ENCODE measurements at places on chromosomes 6 and 20.

- no peak for DNase-seq
These were observed 86.4 kb upstream of the LYRM2 start for GRCh38 chr6:89724981-89725380.

- no peak for DNase-seq
These were observed 20.5 kb downstream of the COL9A1 start for GRCh38 chr6:70282312-70282918.

DNA sequence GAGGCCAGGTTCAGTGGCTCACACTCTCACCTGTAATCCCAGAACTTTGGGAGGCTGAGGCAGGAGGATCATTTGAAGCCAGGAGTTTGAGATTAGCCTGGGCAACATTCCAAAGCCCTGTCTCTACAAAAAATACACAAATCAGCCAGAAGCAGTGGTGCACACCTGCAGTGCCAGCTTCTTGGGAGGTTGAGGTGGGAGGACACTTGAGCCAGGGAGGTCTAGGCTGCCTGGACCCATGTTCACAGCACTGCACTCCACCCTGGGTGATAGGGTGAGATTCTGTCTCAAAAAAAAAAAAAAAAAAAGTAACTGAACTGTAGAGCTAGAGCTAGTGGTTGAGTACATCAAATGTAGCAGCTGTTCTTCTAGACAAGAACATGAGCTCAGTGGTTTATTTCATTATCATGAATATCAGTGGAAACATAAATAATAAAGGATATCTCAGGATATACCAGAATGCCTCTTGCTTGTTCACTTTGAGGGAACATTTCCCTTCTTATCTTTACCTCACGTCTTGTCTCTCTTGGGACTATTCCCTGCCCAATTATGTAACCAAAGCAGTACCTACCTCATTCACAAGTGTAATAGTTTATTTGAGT lies 17.6 kb downstream of the NANP start:
- no peak for DNase-seq

DNA sequence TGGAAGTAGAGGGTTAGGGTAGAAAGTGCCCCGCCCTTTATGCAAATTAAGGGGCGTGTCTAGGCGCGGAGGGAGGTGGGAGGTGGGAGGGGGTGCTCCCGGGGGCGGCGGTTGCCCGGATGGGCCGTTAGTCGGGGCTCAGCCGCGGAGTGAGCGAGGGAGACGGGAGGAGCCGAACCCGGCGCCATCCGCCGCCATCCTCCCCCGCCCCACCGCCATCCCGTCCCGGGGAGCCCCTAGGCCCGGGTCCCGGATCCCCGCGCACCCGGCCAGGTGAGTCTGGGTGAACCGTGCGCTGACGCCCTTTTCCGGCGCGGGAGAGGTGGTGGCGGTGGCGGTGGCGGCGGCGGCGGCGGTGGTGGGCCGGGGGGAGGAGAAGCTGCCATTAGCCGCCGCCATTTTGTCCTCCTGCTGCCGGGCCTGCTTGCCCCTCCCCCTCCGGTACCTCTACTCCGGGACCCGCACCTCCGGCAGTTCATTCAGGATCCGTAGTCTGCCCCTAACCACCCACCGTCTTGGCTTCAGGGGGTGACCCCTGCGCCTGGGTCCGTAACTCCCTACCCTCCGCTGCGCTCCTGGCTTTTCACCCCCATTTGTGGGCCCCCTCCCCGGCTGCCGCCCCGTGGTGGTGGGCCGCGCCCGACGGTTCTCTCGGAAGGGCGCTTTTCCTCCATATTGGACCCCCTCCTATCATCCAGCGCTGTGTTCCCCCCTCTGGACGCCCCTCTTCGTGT lies at the start of gene PRRC2A:
TSS of gene PRRC2A (plus strand) at position 130 of the 734 bp plus-strand sequence. CDS start 2,075 bp downstream, outside the sequence.
- DNase-seq: no peak

GRCh38 chr6:160265869-160266476 lies 7.4 kb upstream of the SLC22A2 start:
- no peak for DNase-seq

DNA sequence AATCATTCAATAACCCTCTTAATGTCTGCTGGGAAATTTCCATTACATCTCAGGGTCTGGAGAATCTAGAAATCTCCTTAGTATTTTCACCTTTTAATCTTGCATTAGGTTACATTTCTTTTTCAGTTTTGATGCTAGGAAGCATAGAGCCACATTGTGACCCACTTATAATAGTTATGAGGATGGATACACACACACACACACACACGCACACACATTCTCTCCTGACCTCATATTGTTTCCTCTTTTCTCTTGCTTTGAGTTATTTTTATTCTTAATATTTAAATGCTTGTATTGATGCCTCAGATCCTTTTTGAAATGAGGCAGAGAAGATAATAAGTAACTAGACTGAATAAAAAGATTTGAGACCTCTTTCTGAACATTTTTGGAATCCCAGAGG lies 128.4 kb downstream of the KLHL32 start:
- no peak for DNase-seq

DNA sequence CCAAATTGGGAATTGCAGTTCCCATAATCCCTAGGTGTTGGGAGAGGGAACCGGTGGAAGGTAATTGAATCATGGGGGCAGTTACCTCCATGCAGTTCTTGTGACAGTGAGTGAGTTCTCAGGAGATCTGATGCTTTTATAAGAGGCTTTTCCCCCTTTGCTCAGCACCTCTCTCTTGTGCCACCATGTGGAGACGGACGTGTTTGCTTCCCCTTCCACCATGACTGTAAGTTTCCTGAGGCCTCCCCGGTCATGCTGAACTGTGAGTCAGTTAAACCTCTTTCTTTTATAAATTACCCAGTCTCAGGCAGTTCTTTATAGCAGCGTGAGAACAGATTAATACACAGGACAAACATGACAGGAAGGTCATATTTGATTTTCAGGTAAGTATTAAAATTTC lies 25.3 kb upstream of the HECA start:
- no peak for DNase-seq

DNA sequence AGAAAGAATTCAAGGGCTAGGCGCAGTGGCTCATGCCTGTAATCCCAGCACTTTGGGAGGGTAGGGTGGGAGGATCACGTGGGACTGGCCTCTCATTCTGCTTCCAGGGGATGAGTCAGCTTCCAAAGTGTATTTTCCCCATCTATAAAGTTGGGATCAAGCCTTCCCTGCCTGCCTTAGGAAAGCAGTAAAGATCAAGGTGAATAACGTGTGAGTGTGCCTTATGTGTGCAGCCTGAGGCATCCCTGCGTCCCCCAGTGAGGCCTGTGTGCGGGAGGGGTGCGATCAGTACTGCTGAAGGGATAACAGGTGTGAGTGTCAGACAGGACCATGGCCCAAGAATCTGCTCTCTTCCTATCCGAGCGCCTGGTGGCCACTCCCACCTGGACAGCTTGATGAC lies 26.8 kb downstream of the TMEM181 start:
- no peak for DNase-seq

DNA sequence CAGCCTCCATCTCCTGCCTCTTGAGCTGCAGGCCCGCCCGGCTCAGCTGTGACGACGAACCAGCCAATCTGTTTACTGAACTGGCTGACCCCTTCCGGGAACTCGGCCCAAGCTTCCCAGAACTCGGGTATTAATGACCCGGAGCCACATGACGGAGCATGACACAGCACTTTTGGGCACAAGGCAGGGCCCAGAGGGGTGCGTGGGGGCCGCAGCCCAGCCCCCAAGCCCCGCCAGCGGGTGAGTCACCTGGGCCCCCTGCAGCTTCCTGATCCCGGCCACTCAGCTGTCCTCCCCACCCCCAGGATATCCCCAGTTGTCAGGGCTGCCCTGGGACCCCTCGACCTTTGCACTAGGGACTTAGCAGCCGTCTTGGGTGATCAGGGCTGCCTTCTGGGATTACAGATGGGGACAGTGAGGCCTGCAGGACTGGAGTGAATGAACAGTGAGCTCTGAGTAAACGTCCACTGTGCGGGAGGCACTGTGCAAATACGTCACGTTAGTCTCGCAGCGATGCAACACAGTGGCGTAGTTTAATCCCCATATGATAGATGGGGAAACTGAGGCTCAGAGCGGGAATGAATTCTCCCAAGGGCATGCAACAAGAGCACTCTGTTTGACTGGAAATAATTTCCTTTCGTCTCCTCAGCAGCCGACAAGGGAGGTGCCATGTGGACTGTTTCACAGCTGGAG lies 102.1 kb downstream of the CEBPB start:
- peak; percentile 55 for DNase-seq

- no peak for DNase-seq
These were observed 93.2 kb downstream of the PSMG4 start for GRCh38 chr6:3351829-3352524.

DNA sequence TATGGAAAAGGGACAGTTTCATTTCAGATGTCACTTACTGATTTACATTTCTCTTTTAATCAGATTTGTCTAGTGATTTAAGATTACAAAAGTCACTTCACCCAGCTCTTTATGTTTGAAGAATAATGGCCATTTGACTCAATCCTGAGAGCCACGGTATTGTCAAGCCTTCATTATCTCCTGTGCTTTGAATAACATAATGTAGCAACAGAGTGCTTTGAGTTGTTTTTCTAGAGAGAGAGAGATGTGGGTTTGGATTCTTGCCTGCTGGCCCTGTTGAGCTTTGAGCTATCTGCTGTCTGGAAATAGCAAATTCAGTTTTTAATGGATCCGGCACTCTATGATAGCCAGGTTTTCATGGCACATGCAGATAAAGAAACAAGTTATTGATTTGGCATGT lies 478.4 kb upstream of the SOX4 start:
- no peak for DNase-seq

DNA sequence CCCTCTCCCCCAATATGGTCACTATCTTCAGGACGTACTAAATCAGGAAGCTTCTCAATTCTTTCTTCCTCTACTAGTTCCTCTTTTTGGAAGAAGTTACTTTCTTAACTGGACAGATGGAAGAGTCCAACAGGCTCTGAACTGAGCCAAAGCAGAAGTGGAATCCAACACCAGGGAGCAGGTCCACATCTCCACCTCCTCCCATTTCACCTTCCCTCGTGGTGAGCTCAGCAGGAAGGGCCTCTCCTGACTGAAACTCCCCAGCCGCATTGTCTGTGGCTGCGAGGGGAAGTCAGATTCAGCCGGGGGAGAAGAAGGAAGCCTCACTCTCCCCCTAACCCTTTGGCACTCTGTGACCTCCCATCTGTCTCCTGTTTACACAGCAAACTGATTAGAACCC lies 63.8 kb upstream of the UST start:
- peak; percentile 85 for DNase-seq

DNA sequence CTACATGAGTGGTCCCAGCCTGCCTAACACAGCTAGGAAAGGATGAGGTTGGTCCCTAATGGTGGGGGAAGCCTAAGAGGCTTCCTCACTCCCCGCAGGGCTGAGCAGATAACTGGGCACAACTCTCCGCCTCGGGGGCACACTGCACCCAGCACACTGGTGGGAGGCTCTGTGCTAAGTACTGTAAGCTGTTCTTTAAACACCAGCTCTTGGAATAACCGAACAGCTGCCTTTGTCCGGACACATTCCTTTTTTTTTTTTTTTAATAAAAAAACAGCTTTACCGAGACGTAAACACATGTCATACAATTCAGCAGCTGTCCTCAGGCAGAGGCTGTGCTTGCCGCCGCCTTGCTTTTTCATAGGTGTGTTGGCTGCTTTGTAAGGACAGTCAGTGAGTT lies 6.9 kb downstream of the PSMG4 start:
- no peak for DNase-seq

GRCh38 chr6:133788556-133788955 lies 100.4 kb upstream of the TCF21 start:
- no peak for DNase-seq

Measured in GF-D8 (cell line).